Airway epithelial cell (primary cell): ENCODE measurements at places on chromosomes 11 and 22. TPM values are rescaled to one million over a fixed set of nuclear protein-coding genes. Genes with fewer than 3 reads are reported as not detected.

The SLC7A4 gene
- 2.0 TPM in 2 replicates for total RNA-seq

The IL18 gene
- total RNA-seq: 59.2 and 62.4 TPM in 2 replicates

The IRAG1 gene
- total RNA-seq: 0.09 and 0.49 TPM in 2 replicates

The ENTHD1 gene
- total RNA-seq: not detected in 2 replicates

The FGF3 gene
- not detected in 2 replicates for total RNA-seq

The HTR3A gene
- total RNA-seq: not detected in 2 replicates

The IFITM2 gene
- total RNA-seq: 15.2 and 17.1 TPM in 2 replicates

The THOC5 gene
- total RNA-seq: 35.8 and 41.2 TPM in 2 replicates

The CALCB gene
- not detected in 2 replicates for total RNA-seq

The MYBPC3 gene
- total RNA-seq: not detected in 2 replicates

The SLCO2B1 gene
- total RNA-seq: 0.07 and 0.09 TPM in 2 replicates

The HBB gene
- total RNA-seq: not detected in 2 replicates

The CASP5 gene
- not detected in 2 replicates for total RNA-seq

The GPHA2 gene
- total RNA-seq: not detected in 2 replicates

The CNGA4 gene
- not detected in 2 replicates for total RNA-seq

The IGLL1 gene
- total RNA-seq: not detected in 2 replicates

The RCOR2 gene
- 2.0 and 2.3 TPM in 2 replicates for total RNA-seq

The RTN4RL2 gene
- total RNA-seq: 0.14 TPM in 1 of 2 replicates, not detected in the other

The RFPL3 gene
- total RNA-seq: not detected in 2 replicates

The SCT gene
- not detected in 2 replicates for total RNA-seq

The TSKU gene
- 29.4 and 50.4 TPM in 2 replicates for total RNA-seq

The MCM5 gene
- 55.2 and 86.5 TPM in 2 replicates for total RNA-seq

The RAB3IL1 gene
- total RNA-seq: not detected in 2 replicates
